ENCODE measurements at places on chromosomes 4 and X.

DNA sequence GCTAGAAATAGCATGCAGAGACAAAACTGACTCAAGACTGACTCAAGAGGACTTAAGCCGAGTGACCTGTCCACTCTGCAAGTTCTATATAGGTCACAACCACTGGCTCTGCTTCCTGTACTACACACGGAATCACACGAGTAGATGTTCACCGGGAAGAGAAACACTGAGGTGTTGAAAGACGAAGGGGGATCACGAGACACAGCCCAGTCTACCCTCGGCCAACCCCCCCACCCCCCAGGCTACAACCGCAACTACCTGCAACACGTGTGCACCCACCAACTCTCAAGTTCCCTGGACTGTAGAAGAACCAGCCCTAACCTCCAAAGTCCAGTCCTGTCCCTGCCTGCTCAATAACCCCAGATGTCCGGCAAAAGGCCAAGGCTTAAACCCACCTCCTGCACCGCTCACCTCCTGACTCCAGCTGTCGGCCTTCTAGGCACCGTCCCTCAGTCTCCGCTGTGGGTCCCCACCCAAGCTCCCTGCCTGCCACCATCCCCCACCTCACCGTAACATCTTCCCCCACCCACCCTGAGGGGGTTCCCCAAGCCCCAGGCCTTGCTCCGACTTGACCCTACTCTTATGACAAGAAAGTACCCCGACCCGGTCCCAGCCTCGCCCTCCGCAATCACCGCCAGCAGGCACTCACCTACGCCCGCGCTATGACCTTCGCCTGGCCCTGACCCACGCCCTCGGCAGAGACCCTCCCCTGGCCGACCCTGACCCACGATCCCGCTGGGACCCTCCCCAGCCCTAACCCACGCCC lies 739 bp downstream of the GAK start:
- DNase-seq, result no peak

- DNase-seq, result no peak
These were observed 449.6 kb downstream of the FSTL5 start for GRCh38 chr4:161714022-161714751.

DNA sequence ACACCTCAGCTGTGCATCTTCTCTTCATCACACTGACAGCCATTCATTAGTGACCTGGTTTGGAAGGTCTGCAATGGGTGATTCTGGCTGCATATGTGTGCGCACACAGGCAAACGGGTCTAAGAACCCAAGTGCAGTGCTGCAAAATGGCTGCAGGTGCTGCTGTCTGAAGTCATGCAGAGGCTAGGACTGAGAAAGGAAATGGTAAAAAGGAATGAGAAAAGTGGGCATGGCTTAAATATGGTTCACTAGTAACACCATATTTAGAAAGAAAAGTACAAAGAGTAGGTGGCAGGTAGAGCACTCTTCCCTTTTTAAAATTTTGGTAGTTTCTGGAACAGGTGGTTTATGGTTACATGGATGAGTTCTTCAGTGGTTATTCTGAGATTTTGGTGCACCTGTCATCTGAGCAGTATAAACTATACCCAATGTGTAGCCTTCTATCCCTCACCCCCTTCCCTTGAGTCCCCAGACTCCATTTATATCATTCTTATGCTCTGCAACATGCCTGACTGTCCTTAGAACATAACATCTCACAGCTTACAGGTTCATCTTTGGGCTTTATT lies 78.4 kb downstream of the CCNG2 start:
- no peak for DNase-seq

- no peak for DNase-seq
These were observed at the start of gene FGF13 for GRCh38 chrX:138711399-138712347. Gene FGF13, minus strand, starts transcription at chrX:138711717. Its CDS starts 714 bp downstream, at chrX:138711003.

GRCh38 chrX:43618366-43619205 lies 37.5 kb upstream of the MAOA start:
- DNase-seq, result no peak

- no peak for DNase-seq
These were observed 24.9 kb upstream of the IQSEC2 start for GRCh38 chrX:53305996-53306937.

GRCh38 chr4:13483136-13483767 lies 888 bp downstream of the RAB28 start:
- DNase-seq, result no peak

- no peak for DNase-seq
These were observed 926 bp downstream of the NDP start for GRCh38 chrX:43971966-43972961.

GRCh38 chr4:41460641-41461040 lies 77.3 kb upstream of the LIMCH1 start:
- no peak for DNase-seq

DNA sequence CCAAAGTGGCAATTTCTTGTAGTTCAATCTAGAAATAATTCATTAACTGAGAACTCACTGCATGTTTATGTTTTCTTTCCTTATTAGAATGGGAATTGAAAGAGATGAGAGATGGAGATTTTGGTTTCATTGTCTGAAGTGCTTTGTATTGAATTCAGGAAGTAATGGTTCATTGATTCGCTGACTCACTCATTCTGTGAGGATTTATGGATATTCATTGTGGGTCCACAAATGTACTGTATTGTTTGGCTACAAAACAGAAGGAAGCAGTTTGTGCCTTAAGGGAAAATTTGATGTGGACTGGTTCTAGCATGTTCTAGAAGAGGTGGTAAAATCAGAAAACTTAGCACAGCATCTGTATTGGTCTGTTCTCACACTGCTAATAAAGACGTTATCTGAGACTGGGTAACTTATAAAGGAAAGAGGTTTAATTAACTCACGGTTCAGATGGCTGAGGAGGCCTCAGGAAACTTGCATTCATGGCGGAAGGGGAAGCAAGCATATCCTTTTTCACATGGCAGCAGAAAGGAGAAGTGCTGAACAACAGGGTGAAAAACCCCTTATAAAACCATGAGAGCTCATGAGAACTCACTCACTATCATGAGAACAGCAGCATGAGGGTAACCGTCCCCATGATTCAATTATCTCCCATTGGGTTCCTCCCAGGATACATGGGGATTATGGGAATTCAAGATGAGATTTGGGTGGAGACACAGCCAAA lies 132.3 kb upstream of the VCX3A start:
- no peak for DNase-seq

DNA sequence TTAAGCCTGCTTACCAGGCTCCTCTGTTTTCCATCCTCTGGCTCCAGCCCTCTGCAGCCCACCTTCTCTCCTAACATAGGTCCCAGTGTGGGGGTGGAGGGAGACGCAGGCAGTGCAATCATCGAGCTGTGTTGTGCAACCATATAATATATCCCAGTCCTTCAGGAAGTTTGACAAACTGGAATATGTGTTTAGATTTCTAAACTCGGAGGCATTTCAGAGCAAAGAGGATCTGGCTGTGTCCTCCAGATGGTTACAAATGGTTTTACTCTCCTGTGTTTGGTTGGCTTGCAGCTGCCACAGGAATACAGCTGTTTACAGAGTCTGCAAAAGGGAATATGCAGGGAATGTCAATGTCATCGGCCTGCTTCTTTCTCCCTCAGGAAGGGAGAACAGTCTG lies 195.3 kb upstream of the LNX1 start:
- no peak for DNase-seq

GRCh38 chr4:27602172-27602571 lies 741.5 kb downstream of the STIM2 start:
- no peak for DNase-seq

DNA sequence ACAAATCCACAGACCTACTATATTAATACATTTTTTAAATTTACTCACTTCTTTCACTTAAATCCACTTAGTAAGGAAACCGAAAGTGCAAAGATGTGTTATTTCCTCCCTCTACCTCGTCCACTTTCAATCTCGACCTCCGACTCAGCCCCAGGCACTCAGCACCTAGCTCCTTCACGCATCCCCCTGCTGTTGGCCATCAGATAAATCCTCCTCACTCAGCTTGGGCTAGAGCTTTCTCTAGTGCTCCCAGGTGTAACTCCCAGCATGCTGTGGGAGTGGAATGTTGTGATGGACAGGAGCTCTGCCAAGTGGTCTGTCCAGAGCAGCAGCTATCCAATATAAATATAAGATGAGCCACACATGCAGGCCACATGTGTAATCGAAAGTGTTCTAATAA lies 26.7 kb upstream of the TEC start:
- DNase-seq, result no peak

DNA sequence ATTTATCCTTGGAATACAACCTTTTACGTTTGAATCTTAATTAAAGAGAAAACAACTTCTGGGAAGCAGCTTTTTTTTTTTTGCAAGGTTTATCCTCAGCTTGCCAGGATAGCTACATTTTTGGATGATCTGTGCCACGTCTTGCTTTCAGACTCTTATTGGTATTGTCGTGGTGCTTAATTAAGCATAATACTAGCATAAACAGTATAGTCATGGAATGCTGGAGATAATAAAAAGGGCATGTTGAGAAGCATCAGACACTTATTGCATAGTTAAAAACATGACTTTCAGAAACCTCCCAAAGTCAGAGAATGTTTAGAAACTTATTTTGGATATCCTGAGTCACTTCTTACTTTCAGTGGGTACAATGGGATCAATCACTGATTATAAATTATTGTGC lies 77.0 kb downstream of the PALLD start:
- DNase-seq, result no peak

GRCh38 chrX:75327607-75328006 lies 53.7 kb downstream of the UPRT start:
- no peak for DNase-seq

GRCh38 chrX:100635040-100635439 lies 1.6 kb downstream of the TSPAN6 start:
- no peak for DNase-seq

GRCh38 chrX:38987198-38987651 lies 186.0 kb downstream of the MID1IP1 start:
- DNase-seq, result no peak

All from GM12878 (cell line).